Upper lobe of left lung (tissue), 6 donors: ENCODE measurements at places on chromosomes 13 and 19.

DNA sequence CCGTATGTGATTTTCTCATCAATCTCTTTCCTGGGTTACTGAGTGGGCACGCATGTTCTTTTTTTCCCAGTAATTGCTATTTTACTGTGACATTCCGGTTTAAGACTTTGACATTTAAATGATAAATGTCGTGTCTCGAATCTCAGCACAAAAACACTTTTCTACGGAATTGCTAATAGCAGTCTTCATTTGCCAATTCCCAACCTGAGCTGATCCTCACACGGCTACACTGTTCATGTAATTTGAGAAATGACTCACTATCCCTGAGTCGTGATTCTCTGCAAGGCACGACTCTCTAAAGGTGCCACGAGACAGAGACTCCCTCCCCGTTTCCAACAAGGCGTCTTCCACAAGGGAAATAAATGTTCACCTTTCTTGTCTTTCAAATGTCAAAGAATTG, 88.7 kb upstream of the USP29 start:
- DNase-seq = no peak
- no peak overlapping the region for H3K4me3 ChIP-seq
- no peaks in the 10 kb centered on the region for H3K36me3 ChIP-seq
- H3K4me1 ChIP-seq = no peaks in the 10 kb centered on the region
- H3K27me3 ChIP-seq = no peaks in the 10 kb centered on the region

DNA sequence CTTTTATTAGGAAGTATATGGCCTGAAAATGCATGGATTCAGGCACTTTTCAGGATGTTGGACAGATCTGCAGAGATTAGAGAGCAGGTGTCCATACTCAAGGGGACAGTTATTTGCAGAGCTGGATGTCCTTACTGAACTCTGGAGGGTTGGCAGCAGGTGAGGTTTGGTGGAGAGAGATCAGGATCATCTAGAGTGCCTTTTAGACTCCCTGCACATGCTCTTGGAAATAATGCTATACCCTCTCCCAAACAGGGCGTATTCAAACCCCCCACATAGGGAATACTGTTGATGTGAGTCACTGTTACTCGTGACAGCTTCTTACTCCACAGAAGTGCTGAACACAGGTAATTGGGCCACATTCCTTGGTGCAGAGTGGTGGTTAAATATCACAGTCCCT, 725.7 kb upstream of the SGCG start:
- no peak overlapping the region for H3K27ac ChIP-seq
- no peak for DNase-seq
- H3K27me3 ChIP-seq = no peaks in the 10 kb centered on the region

DNA sequence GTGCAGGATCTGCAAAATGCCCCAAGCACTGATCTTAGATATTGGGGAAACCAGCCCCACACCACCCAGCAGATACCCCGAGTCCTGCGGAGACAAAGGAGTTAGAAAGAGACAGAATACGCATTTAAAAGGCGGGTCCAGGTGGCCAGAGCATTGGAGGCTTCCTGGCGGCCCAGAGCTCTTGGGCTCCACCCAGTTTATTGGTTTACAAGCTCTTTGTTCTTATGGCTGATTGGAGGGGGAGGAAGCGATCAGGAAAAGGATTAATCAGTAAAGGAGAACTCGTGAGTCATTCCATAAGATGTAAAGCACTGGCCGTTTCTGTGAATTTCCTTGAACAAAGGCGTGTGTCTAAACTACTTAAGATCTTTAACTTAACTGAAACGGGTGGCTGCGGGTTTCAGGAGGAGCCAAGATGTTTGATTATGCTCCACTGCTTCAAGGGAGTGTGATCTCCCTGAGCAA, 926 bp downstream of the ZNF587 start:
- peaks cover 17% of the 10 kb centered on the region for H3K4me1 ChIP-seq
- no peak for DNase-seq
- H3K27ac ChIP-seq = no peak overlapping the region
- no peaks in the 10 kb centered on the region for H3K27me3 ChIP-seq

DNA sequence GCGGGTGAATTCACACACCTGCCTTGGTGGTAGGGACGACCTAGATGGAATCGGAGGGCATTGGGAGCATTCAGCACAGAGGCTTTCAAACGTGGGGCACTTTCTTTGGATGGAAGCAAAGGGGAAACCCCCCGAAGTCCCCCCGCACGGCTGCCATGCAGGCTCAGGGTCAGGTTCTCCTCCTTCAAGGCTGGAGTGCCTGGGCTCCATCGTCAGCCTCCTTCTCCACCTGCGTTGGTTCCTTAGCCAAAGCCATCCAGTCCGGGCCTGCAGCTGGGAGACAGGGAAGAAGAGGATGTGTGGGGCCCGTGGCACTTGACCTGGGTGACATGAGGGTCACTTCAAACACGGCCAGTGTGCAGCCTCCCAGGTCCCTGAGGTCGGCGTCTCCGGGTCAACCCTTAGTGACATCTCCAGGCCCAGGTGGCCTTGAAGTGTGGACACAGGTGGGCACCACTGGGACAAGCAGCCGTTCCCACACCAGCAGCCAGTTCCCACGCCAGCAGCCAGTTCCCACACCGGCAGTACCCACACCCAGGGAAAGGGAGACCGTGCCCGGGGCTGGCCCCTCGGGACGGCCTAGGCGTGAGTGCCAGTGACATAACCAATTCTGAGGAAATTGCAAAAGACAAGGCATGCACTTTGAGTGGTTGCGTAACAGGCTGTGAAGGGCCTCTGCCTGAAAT, 116.0 kb downstream of the SOX1 start:
- no peak overlapping the region for H3K27ac ChIP-seq
- no peaks in the 10 kb centered on the region for H3K36me3 ChIP-seq
- H3K4me3 ChIP-seq = no peak overlapping the region
- no peaks in the 10 kb centered on the region for H3K27me3 ChIP-seq
- DNase-seq = peak; percentile 80

DNA sequence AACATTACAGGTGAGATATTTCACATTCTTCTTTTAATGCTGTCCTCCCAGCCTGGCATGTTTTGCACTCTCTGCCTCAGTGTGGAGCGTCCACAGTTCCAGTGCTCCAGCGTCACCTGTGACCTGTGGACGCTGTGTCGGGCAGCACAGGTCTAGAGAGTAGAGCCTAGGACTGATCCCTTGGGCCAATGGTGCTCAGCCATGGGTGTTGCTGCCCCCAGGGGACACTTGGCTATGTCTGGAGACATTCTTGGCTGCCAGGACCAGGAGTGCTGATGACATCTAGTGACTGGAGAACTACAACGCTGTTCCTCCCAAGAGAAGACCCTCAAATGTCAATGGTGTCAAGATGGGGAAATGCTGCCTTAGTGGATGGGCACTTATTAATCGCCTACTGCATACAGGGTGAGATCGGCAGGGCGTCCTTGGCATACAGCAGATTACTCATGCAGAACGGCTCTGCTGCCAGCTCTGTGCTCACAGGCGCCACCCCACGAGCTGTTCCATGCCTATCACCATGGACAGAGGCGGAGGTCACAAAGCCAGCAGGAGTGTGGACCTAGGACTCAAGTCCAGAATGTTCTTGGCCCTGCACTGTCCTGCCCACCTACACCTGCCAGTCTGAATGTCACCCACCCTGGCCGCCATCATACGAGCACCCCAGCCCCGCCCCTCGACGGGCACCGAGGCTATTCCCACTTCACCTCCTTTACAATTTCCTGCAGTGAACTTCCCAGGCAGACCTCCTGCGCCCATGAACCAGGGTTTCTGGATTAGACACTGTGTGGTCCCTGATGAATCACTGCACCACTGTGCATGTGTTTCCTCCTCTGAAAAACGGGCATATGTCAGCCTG, 13.9 kb upstream of the MADCAM1 start:
- no peaks in the 10 kb centered on the region for H3K36me3 ChIP-seq
- H3K4me3 ChIP-seq = no peak overlapping the region
- DNase-seq = no peak
- no peaks in the 10 kb centered on the region for H3K27me3 ChIP-seq
- no peak overlapping the region for H3K27ac ChIP-seq
- peaks cover 5% of the 10 kb centered on the region for H3K4me1 ChIP-seq

DNA sequence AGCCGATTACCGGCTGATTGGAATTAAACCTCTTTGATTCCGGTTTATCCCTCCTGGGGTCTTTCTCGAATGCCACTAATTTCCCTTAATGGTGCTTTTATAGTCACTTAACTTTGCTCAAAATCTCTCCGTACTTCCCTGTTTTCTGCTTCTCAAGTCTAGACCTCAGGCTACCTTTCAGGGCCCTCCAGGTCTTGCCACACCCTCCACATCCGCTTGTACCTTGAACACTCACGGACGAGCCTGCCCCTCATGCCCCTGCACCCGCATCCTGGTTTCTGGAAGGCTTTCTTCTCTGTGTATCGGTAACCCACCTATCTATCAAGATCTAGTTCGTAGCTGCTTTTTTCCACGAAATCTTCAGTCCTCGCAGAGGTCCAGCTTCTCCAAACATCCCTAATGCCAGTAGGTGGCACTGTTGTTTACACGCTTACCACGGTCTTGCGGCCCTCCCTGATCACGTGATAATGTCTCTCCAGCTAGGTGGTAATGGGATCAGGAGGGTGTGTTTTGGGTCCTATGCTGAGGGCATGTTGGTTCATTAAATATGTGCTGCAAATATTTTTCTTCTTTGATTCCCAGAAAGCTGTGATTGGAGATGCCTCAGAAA, 13.8 kb downstream of the ATP12A start:
- DNase-seq = peak; percentile 51
- no peaks in the 10 kb centered on the region for H3K4me1 ChIP-seq
- H3K36me3 ChIP-seq = no peaks in the 10 kb centered on the region
- no peak overlapping the region for H3K27ac ChIP-seq
- no peak overlapping the region for H3K4me3 ChIP-seq
- H3K27me3 ChIP-seq = no peaks in the 10 kb centered on the region

DNA sequence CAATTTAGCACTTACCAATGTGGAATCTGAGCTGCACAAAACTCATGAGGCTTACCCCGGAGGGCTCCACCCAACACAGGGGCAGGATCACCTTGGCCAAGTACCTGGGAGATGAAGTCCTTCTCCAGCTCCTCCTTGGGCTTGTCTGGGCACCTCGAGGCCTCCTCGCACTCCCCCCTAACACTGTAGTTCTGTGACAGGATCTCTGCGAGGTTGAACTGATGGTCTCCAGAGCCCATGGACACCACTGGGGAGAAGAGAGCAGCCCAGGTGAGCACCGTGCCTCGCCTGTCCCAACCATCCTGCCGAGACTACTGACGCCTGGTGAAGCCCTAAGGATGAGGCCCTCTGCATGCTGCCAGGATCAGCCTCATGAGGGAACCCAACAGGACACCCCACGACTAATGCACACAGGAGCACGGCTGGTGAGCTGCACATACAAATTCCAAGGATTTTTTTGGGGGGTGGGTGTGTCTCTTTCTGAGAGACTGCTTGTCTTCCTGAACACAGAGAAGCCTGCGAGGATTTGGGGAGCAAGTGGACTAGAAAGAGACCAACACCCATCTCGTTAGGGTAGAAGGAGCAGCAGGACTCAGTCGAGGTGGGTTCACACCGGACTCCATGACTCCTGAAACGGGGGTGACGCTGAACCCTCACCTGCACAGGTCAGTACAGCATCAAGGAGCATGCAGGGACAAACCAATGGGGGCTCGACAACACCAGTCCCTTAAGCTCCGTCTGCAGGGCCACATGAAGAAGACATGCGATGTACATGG, 10.1 kb downstream of the MIER2 start:
- no peaks in the 10 kb centered on the region for H3K27me3 ChIP-seq
- H3K4me3 ChIP-seq = no peak overlapping the region
- H3K4me1 ChIP-seq = peaks cover 21% of the 10 kb centered on the region

DNA sequence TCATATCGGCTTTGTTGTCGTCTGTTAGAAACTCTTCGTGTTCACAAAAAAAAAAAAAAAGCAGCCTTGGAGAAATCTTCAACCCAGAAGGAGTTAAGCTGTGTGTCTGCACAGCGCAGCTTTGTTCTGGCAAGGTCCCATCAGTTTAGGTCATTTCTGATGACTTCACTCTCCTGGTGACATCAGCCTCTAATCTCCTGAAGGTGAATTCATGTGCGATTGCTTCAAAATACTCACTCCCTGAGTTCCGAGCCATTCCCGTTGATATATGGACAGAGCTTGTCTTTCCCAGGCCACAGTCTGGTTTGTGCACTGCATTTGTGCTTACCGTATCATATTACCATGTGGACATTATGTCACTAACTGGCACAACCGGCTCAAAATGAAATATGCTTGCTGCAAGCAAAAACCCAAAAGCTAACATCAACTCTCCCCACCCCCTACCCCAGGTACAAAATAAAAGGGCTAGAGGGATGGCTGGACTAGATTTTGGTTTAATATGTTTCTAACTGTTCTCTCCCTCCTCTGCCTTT, 342.4 kb downstream of the KCNRG start:
- H3K27ac ChIP-seq = no peak overlapping the region
- peaks cover 32% of the 10 kb centered on the region for H3K4me1 ChIP-seq
- no peaks in the 10 kb centered on the region for H3K27me3 ChIP-seq
- H3K4me3 ChIP-seq = no peak overlapping the region

DNA sequence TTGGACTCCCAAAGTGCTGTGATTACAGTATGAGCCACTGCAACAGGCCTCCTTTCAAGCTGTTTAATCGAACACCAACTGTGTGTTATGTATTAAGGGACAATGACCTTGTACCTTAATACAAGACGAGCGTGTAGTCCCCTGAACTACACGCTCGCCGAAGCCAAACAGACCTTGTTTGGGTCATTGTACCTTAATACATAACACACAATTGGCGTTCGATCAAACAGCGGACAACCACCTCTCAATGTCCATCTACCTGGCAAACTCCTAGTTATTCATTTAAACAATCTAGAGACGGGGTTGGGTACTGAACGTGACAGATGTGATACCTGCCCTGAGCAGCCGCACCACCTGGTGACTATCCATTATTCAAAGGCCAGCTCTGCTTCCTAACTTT, 1.3 kb downstream of the CHERP start:
- peaks cover 8% of the 10 kb centered on the region for H3K36me3 ChIP-seq
- H3K27ac ChIP-seq = no peak overlapping the region
- H3K4me3 ChIP-seq = peak overlapping the region; percentile 92
- H3K27me3 ChIP-seq = no peaks in the 10 kb centered on the region
- peaks cover 33% of the 10 kb centered on the region for H3K4me1 ChIP-seq

GRCh38 chr13:93926425-93926824, 553.1 kb downstream of the DCT start:
- no peaks in the 10 kb centered on the region for H3K4me1 ChIP-seq
- H3K27ac ChIP-seq = no peak overlapping the region
- H3K36me3 ChIP-seq = no peaks in the 10 kb centered on the region

DNA sequence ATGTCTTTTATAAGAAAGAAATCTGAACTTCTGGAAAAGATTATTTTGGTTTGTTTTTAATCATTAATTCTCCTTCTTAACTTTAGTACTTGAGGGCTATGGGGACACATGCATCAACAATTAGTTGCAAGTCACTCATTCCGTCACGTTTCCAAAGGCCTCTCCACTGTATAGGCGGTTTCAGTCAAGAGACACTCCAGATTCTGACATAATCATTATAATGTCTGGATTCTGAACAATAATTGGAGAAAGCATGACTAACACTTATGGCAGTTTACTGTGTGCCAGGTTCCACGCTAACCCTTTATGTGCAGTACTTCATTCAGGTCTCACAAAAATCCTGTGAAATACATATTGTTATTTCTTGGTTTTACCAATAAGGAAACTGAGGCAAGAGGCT, 71.9 kb downstream of the TNFRSF19 start:
- no peak overlapping the region for H3K27ac ChIP-seq
- H3K4me1 ChIP-seq = peaks cover 16% of the 10 kb centered on the region
- no peaks in the 10 kb centered on the region for H3K27me3 ChIP-seq
